Cerebellum (tissue), 4 donors: ENCODE measurements at places on chromosomes 4 and X.

DNA sequence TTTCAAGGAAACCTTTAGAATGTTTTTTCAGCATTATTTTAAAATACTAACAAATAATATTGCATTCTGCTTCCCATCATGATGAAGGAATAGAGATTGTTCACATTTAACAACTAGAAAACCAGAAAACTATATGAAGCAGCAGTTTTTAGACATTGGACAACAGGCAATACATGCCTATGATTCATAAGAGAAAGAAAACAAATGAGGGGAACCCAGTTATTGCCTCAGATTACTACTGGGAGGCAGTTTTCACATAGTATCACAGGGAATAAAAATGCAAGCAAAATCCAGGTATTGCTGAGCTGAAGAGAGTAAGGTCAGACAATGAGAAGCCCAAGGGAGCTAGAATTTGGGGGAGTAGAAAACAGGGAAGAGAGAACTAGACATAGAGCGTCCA, 373.6 kb downstream of the MAPK10 start:
- DNase-seq, result no peak

DNA sequence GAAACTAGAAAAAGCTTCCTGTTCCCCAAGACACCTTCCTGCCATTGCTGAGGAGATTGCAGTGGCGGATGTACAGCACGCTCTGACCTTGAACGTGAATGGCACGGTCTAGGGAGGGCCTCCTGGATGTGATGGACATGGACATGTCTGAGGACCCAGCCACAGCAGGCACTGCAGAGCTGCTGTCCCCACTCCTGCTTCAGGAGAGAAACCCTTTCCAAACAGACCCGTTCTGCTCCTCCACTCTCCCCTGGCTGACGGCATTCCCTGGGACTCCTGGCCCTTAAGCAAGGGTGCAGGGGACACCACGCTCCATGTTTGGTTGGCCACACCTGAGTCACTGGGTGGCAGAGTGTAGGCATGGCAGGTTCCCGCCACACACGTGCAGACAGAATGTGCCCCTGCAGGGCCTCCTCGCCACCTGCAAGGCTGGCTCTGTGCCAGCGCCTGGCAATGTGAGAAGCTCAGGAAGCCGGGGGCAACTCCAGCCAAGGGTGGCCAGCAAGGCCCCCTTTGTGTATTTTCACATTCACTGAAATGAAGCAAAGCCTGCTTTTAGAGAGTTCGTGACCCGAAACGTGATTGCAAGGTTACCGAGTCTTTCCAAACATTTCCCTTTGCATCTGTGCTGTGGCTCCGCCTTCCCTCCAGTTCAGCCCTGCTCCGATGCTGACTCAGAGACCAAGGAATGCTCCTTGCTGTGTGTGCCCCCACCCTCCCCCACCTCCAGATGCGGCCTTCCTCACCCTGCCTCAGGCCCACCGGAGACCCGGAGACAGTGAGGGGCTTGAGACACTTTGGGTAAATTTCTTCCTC, 46.1 kb downstream of the HTRA3 start:
- peak; percentile 25 for DNase-seq

GRCh38 chr4:87853108-87853507, 20.3 kb downstream of the MEPE start:
- peak; percentile 38 for DNase-seq

DNA sequence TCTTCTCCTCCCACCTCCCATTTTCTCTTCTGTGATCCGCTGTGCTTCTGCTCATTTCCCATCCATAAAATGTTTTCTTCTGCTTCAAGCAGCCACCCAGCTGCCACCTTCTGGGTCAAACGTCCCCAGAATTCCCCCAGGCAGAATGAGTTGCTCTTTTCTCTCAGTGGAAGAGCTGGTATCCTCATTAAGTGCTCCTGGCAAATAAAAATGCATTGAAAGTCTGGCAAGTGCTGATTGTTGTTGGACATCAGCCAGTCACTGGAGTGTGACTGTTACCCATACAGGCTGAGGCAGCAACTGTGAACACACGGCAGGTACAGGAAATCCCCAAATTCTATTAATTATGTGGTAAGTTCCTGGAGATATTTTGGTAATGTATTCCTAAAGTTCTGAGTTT, 52.6 kb downstream of the LIMCH1 start:
- peak; percentile 57 for DNase-seq

GRCh38 chr4:107710493-107711459, 9.3 kb downstream of the PAPSS1 start:
- no peak for DNase-seq
